Fibroblast of the conjunctiva (primary cell): ENCODE measurements at places on chromosomes 3 and 15.

DNA sequence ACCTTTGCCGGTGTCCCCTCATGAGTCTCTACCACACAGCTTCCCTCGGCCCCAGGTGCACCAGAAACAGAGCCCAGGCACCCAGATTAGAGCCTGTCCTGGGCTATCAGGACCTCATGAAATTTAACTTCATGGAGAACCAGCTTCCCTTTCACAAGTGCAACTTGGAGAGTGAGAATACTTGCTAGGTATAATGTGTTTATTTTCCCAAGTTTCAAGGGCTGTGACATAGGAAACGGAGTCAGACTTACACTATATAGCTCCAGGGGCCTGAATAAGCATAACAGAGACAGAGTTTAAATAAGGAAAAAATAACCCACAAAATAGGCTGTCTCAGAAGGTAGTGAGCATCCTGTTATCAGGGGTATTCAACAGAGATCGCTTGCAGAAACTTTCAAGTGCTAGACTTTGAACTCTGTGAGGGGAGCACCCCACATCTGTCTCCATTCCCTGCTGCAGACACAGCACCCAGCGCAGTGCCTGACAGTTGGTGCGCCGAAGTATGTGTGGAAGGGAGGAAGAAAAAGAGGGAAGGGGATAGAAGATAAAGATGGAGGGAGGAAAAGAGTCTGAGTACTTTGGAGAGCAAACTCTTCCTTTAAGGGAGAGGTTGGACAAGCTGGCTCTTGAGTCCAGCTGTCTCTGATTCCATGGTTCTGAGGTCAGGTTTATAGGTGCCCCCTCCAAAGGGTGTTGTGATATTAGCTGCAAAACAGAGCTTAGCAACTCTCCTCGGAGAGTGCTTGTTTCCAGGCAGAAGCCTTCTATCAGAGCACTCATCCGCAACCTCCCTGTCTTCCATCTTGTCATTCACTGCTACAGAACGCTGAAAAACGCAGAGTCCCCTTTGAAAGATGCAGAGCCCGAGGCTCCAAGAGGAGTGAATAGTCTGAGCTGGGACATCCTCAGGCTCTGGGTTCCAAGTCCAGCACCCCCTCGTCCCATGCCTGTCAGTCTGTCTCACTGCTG lies 84.8 kb downstream of the CPN2 start:
- DNase-seq = no peak

- DNase-seq = no peak
Observed at GRCh38 chr3:31488475-31489017, 44.2 kb upstream of the STT3B start.

DNA sequence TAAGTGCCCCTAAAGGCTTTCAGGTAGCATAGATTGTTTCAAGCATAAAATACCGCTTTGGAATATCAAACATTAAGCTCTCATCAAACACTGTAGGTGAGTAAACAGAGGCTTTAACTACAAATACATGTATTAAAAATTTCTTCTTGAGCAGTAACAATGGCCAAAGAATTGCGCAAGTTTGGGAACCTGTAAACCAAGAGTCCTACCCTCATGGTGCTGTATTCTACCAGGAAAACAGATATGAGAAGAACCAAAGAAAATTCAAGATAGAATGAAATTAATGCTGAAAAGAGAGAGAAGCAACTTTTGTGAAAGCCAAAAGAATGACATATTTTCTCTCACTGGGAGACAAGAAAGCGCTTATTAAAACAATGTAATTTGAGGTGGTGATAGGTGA lies 45.5 kb downstream of the CPNE4 start:
- DNase-seq = no peak

DNA sequence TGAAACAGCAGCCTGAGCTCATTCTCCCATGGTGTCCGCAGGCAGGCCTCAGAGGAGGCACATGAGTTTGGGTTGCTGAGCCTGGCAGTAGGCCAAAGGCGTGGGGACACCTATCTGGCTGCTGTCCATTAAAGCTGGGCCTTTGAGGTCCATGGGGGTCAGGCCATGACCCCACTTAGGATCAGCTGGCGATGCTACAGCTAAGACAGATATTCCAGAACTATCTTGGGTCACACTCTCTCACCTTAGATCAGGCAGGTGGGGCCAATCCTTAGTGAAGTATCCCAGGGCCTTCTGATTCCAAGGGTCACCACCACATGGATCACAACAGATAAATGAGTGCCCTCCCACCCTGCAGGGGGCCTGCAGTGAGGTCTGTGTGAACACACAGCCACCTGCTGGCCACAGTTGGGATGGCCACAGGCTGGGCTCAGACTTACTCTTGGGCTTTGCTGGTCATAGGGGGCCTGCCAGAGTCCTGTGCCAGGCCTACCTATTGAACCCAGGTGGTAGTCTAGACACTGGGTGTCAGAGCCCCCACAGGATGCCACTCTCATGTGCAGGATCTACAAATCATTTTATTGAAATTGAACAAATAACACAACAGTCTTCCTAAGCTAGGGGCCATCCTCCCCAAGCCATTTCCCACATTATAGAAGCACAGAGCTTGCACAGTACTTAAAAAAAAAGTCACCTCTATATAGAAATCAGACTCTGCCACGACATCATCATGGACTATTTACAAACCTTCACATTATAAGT lies 2.0 kb upstream of the HYAL2 start:
- DNase-seq = peak; percentile 49

DNA sequence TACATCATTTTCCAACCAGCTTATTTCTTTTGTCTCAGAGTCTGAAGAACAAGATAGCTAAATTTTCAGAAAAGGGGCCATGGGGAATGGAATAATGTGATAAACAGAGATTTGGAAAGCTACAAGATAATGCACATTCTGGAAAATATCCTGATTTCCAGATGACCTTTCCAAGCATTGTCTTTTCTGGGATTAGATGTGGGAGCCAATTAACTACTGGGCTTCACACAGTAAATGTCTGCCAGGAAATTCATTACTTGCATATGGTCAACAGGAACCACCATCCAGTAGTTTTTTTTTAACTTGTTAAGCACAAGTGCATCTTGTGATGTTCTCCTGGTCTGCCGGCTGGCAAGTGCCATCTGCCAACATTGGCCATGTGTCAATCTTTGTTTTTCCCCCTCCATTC lies 131.1 kb upstream of the BFSP2 start:
- no peak for DNase-seq

DNA sequence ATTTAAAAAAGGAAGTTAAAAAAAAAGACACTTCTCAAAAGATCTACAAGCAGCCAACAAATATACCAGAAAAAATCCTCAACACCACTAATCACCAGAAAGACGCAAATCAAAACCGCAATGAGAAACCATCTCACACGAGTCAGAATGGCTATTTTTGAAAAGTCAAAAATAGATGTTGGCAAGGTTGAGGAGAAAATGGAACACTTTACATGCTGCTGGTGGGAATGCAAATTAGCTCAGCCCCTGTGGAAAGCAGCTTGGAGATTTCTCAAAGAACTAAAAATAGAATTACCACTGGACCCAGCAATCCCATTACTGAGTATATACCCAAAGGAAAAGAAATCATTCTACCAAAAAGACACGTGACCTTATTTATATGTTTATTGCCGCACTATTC lies 574.7 kb upstream of the ADAMTS9 start:
- DNase-seq = no peak

DNA sequence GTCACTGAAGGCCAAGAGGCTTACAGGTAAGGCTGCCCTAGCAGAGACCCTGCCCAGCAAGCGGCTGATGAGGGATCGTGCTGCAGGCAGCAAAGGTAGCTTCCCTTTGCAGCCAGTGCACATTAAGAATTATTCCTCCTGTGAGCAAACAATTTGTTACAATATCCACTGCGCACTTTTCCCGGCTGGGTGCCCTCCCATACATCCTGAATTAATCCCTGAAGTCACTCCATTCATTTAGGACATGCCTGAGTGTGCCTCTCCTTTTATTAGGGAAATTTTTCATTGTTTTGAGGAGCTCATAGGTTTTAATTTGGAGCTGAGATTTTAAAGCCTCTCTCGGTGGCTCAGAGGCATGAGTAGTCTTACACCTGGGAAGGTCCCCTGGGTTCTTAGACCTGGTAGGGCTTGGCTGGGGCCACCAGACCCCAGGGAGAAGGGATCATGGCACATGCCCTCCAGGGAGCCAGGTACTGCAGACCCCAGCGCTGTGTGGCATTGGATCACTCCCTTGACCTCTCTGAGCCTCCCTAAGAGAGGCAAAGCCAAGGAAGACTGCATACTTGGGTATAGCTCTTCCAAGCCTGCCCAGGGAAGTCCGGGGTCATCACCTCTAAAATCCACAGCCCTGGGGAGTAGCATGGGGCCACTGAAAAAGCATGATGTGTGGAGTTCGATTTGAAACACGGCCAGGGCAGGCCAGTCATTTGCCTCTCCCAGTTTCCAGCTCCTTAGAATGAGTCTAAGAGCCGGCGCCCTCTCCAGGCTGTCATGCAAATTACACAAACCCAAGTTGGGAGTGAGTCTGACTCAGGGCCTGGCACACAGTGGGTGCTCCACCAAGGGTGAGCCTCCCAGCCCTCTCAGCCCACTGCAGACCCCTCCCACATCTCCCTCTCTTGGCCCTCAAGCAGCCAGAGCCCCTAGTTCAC lies 151.9 kb upstream of the LINGO1 start:
- no peak for DNase-seq

- no peak for DNase-seq
Observed at GRCh38 chr3:31462050-31462569, 70.6 kb upstream of the STT3B start.

DNA sequence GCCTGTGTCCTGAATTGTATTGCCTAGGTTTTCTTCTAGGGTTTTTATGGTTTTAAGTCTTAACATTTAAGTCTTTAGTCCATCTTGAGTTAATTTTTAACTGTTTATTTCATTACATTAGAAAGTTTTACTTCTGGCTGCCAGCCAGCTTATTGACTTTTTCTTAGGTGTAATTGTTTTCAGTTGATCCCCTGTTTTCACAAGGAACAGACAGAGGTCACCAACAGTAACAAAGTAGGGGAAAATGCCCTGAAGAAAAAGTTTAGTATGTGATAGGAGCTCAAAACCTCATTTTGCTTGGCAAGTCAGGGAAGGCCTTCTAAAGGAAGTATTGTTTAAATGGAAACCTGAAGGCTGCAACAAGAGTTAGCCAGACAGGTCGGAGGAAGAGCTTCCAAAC lies 10.4 kb downstream of the WDR48 start:
- DNase-seq = no peak

- DNase-seq = no peak
Observed at GRCh38 chr15:38197553-38197952, 55.1 kb upstream of the SPRED1 start.

GRCh38 chr3:13570391-13571194 lies 21.7 kb downstream of the FBLN2 start:
- DNase-seq = no peak

DNA sequence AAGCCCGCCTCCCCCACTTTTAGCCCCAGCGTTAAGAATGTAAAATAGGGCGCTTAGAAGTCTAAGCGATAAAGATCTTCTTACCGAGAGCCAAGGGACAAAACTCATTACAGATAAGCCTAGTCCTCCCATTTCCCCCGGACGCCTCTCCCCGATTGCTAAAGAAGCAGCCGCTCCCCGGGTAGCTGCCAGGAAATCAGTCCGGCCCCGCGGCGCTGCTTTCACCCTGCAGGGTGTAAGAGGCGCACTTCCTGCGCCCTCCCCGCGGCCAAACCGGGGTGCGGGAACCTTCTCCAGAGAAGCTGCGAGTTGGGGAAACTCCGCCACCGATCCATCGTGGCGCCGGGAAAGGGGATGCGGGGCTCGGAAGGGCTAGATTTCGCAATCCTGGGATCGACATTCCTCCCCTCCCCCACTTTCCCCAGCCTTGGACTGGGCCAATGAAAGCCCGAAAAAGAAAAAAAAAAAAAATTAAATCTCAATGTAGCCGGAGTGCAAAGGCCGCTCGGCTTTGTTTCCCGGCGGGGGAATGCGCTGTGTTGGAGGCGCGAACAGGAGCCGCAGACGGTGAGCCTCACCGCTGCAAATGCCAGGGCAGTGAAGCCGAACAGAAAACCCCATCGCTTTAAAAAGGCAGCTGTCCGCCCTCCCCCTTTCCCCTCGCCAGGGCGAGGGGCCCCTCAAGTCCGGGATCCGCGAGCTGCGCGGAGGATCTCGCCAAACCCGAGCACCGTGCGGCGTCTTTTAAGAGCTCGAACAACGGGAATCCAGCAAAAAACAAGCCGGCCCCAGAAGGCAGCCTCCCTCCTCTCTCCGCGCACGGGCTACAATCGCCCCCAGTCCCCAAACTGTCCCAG lies 626 bp upstream of the PTPRG start:
- peak; percentile 74 for DNase-seq

DNA sequence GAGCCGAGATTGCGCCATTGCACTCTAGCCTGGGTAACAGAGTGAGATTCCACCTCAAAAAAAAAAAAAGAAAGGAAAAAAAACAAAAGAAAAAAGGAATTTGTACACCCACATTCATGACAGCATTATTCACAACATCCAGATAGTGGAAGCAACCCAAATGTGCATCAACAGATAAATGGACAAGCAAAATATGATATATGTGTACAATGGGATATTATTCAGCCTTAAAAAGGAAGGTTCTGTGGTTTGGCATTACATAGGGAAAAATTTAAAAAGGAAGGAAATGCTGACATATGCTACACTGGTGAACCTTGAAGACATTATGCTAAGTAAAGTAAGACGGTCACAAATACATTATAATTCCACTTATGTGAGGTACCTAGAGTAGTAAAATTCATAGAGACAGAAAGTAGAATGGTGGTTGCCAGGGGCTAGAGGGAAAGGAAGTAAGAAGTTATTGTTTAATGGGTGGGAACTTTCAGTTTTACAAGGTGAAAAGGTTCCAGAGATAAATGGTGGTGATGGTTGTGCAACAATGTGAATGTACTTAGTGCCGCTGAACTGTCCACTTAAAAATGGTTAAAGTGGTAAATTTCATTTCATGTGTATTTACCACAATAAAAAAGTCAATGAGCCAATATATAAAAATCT lies 118.5 kb downstream of the MYLK start:
- DNase-seq = no peak

DNA sequence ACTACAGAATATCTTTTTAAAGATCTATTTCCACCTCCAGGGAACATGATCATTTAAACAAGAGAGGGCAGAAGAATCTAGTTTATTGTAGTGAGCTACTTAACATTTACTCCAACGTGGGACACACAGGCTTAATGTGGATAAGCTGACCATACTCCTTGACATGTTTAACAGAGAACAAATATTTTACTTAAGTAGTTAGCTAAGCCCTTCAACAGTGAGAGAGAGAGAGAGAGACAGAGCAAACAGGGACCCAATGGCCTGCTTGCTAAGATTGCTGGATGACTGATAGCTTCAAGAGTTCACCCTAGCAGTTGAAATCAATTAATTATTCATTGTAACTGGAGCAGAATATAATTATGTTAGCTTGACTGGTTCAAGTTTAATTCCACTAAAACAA lies 158.6 kb downstream of the ADAM10 start:
- no peak for DNase-seq

DNA sequence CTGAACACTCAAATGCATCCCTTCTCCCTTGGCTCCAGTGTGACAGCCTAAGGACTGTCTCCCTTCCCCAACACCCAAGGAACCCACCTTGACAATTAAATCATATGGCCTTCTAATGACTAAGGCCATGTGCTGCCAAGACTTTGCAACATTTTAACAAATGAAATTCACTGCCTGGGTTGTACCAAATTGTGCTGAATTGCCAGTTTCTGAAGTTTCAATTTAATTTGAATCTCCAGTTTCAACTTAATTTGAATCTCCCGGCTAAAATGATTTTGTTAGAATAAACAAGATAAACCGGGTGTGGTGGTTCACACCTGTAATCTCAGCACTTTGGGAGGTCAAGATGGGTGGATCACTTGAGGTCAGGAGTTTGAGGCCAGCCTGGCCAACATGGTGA lies 72.4 kb upstream of the RAP2B start:
- DNase-seq = no peak

GRCh38 chr3:68148447-68148846 lies 494.0 kb upstream of the SUCLG2 start:
- DNase-seq = no peak
